ENCODE measurements at places on chromosomes 6 and 20.

DNA sequence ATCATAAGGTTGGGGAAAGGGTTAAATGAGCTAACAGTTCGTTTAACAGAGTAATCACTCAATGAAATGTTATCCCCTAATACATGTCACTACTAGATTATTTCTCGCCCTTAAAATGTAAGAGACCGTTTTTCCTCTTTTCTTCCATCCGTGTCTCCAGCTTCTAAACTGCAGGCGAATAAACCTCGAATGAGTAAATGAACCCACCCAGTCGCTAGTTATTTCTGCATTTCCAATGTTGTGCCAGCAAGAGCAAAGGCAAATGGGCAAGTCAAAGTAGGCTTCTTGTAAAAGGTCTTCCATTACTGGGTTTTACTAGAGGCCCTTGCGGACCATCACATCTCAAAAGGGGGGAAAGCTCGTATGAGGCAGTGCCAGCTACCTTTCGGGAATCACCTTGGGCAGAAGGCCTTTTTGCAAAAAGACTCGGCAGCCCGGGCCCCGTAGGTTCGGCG is 400 bp upstream of the SMAP1 start:
- no peak for DNase-seq

DNA sequence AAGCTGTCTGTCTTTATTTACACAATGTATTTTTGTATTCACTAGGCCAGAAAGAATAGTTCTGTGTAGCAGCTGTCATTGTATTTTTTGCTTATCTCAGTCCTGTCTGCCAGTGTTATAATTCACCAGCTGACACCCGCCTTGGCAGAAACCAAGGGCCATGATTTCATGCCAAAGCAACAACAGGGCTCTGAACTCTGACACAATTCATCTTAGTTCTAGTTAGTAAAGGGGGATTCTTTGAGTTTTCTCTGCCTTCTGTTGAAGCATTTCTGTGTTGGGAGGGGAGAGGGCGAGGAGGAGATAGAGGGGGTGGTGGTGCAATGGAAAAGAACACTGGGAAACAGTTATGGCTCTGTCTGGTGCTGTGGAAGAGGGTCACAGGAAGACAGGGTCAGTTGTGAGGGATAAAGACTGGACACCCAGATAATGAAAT is 684.6 kb upstream of the MARCKS start:
- peak; percentile 18 for DNase-seq

- DNase-seq: peak; percentile 47
These were observed 36.1 kb downstream of the ELOVL2 start for GRCh38 chr6:11007715-11008608.

- DNase-seq: no peak
These were observed 60.7 kb upstream of the ADGRG6 start for GRCh38 chr6:142241061-142241460.

GRCh38 chr20:16451982-16452381 is 121.3 kb downstream of the KIF16B start:
- no peak for DNase-seq

DNA sequence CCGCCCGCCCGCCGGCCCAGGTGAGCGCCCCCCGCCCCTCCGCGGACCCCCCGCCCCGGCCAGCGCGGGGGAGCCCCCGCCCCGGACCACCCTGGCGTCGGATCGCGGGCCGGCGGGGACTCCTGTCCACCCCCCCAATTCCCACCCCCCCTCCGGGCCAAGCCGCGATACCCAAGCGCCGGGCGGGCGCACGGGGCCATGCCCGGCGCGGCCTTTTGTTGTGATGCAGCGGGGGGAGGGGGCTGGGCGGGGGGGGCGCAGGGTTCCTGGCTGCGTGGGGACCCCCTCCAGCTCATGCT is 245 bp downstream of the SRC start:
- no peak for DNase-seq

DNA sequence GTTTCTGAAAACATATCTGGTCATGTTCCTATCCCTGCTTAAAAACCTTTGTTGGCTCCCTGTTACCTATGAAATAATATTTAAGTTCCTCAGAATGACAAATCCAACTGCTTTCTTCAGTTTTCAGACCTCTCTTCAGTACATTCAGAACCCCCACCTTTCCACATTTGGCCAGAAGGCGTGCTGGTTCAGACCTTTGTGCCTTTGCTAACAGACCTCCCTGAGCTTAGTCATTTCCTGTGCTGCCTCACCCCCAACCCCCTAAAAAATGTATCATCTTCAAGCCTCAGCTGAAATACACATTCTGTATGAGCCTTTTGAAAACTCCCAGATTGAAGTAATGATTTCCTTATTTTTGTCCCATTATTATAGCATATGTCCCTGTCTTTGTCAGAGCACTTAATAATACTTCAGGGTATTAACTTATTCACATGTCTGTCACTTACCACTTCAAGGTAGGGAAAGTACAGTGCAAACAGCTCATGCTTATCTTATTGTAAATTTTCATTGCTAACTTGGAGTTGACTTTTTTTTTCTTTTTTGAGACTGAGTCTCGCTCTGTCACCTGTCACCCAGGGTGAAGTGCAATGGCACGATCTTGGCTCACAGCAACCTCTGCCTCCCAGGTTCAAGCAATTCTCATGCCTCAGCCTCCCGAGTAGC is 19.7 kb downstream of the FAM217A start:
- DNase-seq: peak; percentile 93

DNA sequence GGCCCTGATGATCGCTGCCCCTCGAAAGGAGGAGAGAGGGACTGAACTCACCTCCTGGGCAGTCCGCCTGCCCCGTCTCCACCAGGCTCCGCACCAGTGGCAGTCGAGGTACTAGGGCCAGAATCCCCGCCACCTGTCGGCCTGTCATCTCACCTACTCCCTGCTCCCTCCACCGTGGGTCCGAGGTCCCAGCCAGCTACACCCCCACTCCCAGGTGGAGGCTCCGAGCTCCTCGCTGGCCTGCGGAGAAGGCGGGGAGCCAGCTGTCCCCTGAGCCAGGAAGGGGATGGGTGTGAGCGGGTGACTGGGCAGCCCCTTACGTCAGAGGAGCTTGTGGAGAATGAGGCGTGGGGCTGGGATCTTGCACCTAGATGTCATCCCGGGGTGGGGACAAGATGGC is 1066.5 kb upstream of the MANEA start:
- no peak for DNase-seq

DNA sequence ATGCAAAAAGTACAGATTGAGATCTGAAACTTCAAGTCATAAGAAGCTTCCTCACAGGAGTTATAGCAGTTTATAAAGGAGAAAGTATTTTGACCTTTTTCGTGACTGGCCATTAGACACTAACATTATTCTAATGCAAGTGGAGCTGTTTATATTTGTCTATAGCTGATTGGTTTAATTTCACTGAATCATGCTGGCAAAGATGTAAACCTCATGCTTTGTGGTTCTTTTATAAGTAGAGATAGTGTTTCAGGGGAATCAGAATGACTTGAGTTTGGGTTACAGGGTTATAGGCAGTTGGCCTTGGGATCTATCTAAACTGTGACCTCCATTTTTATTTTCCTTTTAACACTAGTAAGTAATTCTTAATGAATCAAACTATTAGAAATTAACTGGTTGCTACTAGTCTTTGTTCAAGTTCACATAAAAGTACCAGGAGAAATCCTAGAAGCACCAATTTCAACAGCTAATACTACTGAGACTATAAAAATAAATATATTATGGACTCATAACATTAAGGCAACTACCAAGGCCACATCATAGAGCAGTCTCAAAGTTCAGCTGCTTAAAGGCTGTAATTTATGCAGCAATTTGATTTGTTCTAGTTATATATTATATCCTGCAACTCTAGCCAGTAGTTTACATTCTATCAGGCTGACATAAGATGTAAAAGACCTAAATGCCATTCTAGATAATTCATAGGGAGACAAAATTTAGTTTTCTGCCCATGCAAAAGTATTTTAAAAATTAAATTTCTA is 94.0 kb downstream of the RNGTT start:
- no peak for DNase-seq

DNA sequence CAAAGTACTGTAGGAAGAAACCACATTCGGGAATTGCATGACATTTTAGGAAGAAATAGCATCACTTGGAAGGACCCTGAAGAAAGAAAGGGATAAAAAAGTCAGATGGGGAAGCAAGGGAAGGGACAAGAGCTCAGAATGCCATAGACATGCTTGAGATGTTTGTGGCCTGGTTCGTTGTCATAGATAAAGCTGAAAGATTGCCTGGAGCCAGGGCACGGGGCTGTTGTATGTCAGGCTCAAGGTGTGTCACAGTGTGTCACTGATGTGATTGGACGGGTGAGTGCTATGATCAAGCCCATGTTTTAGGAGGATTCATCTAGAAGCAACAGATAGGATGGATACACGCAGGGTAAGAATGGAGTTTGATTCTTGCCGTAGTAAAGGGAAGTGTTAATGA is 216.2 kb upstream of the SOX4 start:
- no peak for DNase-seq

DNA sequence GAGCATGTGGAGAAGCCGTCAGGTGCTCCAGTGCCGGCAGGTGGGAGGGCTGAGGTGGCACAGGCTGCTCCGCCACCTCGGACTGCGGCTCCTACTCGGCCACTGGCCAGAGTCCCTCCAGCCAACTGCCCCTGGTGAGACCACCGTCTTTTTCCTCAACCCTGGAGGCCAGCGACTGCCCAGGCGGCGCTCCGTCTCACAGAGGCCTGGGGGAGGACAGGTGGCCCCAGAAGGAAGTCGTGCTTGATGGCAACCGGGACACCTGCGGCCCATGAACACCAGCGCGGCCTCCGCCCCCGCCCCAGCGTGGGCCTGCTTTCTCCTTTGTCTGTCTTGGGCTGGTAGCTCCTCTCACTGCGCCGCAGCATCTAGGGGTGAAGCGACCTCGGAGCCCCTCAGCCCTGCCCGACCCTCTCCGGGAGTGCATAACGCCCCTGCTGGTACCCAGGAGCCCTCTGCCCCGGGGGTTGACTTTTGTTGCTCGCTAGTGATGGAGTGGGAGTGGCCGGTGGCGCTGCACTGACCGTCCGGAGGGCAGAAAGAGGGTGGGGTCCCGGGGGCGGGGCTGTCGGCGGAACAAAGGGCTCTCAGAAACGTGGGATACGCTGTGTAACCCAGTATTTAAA is 706 bp upstream of the TUBB2B start:
- no peak for DNase-seq

- DNase-seq: no peak
These were observed 10.3 kb upstream of the MYB start for GRCh38 chr6:135170849-135171248.

DNA sequence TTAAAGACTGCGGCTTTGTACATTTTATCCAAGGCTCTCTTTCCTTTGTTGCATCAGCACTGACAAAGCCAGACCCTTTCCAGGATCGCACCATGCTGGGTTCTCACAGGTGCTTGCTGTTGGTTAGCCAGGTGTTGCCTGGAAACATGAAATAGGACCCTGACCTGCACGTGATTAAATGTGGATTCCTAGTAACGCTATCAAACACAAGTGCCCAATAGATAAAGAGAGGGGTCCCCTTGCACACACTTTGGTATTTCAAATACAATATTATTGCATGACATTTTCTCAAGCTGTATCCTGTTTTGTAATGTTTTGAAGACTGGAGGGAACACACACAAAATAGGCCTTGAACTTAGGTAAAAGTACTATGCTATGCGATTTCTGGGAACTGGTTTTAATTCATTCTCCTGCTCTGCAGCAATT is 73.3 kb downstream of the AKAP12 start:
- no peak for DNase-seq

DNA sequence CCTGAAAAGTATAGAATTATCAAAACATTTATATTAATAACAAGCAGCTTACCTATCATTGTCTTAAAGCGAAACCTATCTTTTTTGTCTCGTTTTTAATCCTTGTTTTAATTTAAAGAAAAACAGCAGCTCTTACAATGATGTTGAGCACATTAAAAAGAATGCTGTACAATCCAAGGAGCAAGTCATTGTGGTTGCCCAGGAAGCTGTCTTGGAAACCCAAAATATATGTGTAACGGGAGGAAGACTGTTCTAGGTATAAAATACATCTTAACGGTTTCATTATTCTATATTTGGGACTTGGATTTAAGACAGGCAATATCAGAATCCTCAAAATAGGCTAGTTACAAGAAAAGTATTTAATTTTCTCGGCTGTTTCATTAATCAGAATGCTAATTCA is 21.7 kb downstream of the ZNF133 start:
- DNase-seq: no peak

DNA sequence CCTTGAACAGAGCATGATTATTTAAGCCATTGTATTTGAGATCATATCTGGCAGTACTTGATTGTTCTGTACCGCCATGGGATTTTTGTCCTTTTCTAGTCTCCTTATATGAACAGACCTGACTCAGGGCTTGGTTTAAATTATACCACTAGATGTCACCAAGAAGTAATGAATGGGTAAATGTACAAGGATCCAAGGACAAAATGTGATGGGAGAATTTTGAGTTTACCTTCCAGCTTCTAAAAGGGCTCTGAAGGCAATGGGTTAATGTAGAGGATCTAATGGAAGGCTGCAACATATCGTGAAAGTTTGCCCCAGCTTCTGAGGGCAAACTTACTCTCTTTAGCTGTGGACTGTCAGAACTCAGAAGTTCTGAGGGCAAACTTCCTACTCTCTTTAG is 12.0 kb downstream of the RNF8 start:
- no peak for DNase-seq

DNA sequence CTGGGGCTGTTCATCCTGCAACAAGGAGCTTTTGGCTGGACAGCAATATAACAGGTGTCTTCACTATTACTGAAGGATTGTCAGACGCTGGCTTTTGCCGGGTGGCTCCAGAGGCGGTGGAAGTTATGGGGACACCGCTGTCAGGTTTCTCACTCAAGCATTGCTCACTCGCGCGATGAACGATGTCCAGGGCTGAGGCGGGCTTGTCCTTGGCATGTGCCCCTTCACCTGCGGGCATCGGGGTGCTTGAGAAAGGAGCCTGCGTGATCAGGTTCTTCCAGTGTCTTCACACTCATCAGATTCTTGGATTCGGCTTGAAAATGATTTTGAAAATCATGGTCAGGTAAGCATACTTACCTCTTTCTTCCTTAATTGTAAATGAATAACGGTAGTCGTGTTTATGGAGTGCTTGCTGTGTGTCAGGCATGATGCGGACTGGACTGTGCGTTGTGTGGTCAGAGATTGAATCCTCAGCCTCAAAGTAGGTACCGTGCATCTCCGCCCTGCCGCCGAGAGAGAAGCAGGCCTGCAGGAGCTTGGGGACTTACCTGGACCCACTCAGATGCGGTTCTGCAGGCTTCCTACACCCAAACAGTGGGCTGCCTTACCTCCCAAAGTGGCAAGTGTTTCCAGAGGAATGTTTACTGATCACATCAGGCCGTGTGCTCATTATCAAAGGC is 18.3 kb upstream of the PYGB start:
- DNase-seq: no peak

DNA sequence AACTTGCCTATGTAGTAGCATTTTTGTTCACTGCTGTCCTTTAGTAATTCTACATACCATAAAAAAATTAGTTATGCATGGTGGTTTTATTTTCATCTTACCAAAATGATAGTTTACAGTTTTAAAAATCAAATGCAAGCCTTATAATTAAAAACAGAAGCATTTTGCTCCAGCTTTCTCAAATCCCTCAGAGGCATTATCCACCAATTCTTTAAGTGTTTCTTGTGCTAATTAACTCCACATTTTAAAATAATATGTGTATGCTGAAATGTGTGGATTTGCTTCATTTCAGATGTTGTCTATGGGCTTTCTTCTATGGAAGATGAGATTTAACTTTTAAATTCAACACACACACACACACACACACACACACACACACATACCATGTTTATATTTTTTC is 49.3 kb downstream of the PCSK2 start:
- DNase-seq: no peak

GRCh38 chr6:18997375-18997826 is 610.3 kb downstream of the RNF144B start:
- peak; percentile 51 for DNase-seq

GRCh38 chr6:154613137-154613676 is 102.7 kb upstream of the CNKSR3 start:
- peak; percentile 86 for DNase-seq

Data from kidney glomerular epithelial cell (primary cell).